ENCODE measurements at places on chromosomes 4 and X.

DNA sequence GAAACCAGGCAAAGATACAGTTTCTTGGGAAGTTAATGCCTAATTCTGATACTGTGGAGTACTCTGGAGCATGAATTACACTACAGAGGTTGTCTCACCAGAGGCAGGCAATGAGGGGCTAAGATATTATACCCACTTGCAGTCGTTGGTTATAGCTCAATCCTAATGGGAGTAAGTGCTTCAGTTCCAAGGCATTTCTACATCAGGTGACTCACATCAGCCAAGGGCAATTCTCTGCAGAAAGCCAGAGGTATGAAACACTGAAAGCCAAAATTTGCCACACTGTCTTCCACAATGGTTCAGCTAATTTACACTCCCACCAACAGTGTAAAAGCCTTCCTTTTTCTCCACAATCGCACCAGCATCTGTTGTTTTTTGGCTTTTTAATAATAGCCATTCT is 174.0 kb upstream of the IL15 start:
- DNase-seq, result no peak

DNA sequence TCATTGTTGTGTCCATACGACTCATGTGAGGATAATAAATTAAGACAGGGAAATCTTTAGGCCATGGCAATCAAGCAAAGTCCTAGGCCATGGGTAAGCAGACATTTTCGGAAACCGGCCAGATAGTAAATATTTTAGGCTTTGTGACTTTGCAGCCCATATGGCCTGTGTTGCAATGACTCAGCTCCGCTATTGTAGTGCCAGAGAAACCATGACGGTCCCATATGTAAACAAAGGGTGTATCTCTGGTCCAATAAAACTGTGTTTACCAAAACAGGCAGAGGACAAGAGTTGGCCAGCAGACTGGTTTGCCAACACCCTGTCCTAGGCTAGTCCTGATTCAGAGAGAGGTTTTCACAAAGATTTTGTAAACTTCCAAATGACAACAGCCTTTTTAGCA is 5.0 kb downstream of the FAM114A1 start:
- DNase-seq, result no peak

GRCh38 chr4:23373261-23373660 is 516.6 kb downstream of the PPARGC1A start:
- no peak for DNase-seq

DNA sequence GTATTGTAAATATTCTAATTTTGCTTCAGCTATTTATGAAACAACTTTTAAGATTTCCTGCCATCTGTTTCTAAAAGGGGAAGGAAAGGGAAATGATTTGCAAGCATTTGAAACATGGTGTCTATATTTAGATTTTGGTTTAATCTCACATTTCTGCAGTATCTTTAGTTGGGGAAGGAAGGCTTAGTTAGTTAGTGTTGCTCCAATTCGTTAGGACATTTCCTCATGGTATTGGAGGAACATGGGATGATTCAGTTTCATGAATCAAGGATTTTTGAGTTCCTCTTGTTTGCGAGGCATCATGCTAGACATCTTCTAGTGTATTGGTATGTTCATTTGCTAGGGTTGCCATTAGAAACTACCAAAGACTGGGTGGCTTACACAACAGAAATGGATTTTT is 20.5 kb upstream of the TMEM192 start:
- no peak for DNase-seq

GRCh38 chrX:134999469-134999868 is 8.7 kb downstream of the SMIM10 start:
- DNase-seq, result peak; percentile 28

GRCh38 chr4:68373513-68373912 is 23.6 kb upstream of the YTHDC1 start:
- DNase-seq, result peak; percentile 75

DNA sequence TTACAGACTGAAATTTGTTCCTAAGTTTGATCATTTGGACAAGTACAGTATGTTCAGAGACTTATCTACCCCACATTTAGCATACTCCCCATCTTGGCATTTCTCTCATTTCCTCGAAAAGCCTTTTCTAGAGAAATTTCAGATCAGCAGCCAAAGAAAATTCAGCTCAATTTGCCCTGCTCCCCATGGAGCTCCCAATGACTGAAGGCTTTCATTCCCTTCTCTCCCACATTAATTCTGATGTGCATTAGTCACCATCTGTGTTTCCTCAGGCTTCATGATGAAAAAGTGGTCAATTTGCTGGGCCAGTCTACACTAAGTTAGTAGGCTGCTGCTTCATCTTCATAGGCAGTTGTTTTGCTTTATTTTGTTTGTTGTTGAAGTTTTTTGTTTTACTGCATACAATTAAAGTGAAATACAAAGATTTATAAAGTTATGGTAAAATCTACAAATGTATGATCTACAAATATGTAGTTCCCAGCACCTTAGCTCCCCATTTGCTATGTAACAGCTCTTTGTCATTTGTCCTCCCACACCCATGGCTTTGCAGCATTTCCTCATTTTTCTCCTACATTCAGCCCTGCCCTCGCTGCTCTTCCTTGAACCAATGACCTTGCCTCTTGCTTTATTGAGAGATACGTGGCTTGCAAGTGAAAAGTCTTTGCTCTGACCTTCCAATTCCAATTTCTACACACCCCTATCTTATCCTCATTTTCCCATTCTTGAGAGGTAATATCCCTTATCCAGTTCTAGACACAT is 193.9 kb downstream of the ANAPC10 start:
- DNase-seq, result no peak

GRCh38 chr4:165539801-165540200 is 161.0 kb downstream of the CPE start:
- DNase-seq, result no peak

- no peak for DNase-seq
These were observed 15.8 kb downstream of the CYTL1 start for GRCh38 chr4:5003372-5003857.

- DNase-seq, result no peak
These were observed 318.0 kb upstream of the TAPT1 start for GRCh38 chr4:16544251-16544721.

DNA sequence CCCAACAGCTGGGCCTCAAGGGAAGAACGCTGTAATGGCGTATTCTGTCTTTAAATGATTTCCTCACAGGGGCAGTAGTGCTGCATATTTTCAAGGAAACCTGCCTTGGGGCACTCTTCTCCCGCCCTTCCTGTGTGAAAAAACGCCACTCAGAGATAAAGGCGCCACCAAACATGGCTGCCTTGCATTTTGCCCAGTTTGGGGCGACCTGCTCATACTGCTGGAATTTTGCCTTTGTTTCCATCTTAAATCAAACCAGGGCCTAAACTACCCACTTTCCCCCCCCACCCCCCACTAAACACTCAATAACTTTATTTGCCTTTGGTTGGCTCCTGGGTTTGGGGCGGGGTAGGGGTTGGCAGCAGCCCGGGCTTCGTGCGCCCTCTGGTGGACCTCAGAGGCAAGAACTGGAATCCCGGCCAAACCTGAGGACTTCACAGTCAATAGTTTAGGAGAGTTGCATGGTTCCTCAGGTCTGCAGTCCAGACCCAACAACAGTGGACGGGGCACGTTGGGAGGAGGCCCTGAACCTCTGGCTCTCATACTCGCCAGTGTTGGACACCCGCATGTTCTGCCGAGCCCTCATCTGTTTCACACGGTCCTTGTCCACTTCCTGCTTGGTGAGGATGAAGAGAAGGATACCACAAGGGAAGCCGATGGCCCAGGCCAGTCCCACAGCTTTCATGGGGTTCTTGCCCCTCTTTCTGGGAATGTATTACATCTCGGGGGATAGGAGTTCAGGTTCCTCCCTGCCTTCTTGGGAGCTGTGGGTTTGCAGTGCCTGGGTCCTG is 220.1 kb upstream of the STK26 start:
- DNase-seq, result peak; percentile 15

GRCh38 chrX:13700380-13700779 is 11.5 kb downstream of the RAB9A start:
- DNase-seq, result no peak

GRCh38 chrX:39760930-39761329 is 336.8 kb downstream of the BCOR start:
- no peak for DNase-seq

DNA sequence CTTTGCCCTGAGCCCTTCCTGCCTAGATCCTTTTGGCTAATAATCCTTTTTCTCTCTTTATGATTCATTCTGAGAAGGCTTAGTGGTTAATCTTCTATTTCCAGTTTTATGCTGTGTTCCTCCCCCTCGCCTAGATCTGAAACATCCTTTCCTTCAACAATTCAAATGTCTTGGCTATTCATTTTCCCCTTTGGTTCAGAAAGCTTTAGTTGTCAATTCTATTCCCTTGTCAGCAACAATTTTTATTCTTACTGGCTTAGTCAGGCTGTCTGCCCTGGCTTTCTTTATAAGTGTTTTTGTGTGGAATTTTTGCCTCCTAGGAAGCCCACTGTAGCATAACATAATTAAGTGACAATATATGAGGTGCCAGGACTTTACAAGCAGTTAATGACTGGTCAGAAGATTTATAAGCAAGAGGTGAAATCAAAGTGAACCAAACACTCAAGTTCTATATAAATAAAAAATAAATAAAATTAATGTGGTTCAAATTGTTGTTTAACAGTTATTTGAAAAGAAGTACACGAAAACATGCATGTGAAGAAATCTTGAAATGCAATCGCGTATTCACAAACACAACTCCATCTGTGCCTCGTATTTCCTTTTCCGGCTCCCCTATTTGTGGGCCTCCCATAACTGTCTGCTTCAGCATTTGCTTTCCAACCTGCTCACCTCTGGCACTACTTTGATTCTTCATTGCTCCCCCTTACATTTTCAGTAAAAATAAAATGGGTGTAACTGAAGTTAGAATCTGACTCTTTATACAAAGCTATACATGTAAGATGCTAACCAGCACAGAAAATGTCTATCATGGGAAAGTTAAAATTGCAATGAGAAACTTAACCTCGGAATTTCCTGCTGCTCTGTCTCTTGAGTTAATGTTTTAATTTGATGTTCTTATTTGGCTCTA is 235.4 kb downstream of the SPRY1 start:
- no peak for DNase-seq

- DNase-seq, result no peak
These were observed 1.3 kb downstream of the MTHFD2L start for GRCh38 chr4:74159143-74159709.

- DNase-seq, result no peak
These were observed 697.4 kb upstream of the ADGRL3 start for GRCh38 chr4:60502733-60503132.

GRCh38 chr4:151329217-151330007 is 4.0 kb upstream of the SH3D19 start:
- no peak for DNase-seq

- DNase-seq, result no peak
These were observed 201.4 kb downstream of the CCSER1 start for GRCh38 chr4:90328558-90328957.

DNA sequence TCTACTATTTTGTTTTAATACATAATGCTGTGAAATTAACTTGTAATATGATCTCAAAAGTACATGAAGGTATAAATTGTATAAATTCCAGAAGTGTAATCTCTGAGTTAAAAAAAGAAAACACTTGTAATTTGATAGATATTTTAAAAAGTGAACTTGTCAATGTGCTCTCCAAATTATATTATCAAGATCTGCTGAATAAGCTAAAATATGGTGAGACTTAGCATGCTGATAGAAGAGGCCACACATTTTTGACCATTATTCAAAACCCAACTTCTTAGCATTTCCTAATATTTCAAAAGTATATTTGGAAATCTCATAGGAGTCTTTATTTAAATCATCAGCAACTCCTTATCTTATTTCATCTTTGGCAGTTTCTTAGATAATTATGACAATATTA is 657.1 kb upstream of the BOD1L1 start:
- DNase-seq, result no peak

DNA sequence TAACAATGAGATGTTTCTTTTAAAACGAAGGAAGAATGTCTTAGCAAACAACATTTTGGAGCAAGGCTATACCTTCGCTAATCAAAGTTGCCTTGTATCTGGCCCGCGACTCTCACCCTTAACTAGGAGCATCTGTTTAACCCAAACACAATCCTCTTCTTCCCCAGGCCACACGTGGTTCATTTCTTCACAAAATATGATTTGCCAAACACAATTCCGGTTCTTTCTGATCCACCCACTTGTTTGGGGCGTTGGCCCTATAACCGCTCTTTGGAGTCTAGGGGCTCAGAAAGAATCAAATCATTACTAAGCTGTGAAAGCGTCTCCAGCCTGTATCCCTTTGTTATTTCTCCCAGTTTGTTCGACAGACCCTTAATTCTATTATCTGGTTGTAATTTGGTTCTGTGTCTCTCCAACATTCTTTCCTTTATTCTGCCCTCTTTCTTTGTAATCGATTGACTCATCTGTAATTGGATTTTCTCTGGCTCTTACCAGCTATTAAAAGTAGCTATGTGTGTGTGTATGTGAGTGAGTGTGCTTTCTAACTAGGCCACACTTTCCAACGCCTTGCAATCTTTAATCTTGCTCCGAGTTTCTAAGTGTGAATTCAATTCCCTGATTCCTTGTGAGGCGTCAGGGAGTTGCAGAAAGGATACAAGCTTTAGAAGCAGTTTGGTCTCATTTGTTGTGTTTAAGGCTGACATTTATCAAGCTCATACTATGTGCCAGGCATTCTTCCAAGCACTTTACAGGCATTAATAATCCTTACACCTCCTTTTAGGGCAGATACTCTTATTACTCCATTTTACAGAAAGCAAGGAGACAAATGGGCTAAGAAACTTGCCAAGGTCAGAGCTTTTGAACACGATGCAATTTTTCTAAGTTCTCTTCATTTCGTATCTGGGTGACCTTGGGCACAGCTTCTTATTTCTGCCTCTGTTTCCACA is 138.6 kb upstream of the CPEB2 start:
- no peak for DNase-seq

GRCh38 chr4:26076896-26077295 is 162.9 kb downstream of the SMIM20 start:
- DNase-seq, result no peak

DNA sequence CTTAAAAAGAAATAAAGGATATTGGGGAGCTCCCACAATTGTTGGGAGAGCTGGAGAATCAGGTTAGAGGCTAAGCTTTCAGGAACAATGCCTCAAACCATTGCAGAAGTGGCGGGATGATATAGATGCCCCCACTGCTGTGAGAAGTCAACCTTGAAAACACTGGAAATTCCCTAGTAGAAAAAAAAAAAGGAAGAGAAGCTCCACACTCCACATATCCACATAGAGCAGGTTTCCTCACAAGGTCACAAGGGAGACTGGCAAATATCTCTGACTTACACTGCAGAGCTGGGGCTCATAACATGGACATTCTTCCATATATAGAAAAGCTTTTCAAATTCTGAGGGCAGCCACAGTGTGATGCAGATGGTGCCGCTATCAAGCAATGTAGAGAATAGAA is 22.7 kb upstream of the OGT start:
- DNase-seq, result no peak

- no peak for DNase-seq
These were observed 69.8 kb downstream of the ARHGAP24 start for GRCh38 chr4:85544751-85545150.

DNA sequence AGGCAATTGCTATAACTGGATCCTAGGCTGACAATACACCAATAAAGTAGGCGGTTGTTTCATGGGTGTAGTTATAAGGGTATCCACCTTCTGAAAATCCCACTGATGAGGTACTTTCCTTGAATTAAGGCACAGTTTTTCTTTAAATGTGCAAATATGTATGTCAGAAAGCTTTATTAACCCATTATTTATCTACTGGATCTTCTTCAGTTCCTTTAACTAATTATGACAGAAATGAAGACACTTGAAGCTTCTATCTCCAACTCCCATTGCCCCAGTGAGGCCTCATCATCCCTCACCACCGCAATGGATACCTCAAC is 159.6 kb upstream of the KLF3 start:
- DNase-seq, result no peak

Measured in CD4-positive, alpha-beta T cell treated with Interleukin-1 beta for 1 hour (primary cell).